ENCODE measurements at places on chromosomes 7 and 10.

- no peak for DNase-seq
Measured at GRCh38 chr10:90930971-90931871, 10.3 kb upstream of the ANKRD1 start.

DNA sequence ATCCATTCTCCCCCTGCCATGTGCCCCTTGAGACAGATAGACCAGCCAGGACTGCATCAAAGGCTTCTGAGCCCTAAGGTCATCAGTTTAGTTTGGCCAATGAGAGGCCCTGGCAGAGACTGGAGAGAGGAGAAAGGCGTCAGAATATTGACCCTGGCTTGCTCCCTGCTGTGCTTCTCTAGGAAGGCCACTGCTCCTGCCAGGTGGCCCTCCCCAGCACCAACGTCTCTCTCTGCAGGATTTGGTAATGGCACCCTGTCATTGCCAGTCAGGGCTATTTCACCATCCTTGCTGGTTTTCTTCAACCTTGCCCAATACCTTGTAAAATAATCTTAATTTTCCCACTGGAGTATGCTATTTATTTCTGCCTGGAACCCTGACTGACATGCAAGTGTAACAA lies 38.8 kb upstream of the ZRANB1 start:
- DNase-seq = no peak

DNA sequence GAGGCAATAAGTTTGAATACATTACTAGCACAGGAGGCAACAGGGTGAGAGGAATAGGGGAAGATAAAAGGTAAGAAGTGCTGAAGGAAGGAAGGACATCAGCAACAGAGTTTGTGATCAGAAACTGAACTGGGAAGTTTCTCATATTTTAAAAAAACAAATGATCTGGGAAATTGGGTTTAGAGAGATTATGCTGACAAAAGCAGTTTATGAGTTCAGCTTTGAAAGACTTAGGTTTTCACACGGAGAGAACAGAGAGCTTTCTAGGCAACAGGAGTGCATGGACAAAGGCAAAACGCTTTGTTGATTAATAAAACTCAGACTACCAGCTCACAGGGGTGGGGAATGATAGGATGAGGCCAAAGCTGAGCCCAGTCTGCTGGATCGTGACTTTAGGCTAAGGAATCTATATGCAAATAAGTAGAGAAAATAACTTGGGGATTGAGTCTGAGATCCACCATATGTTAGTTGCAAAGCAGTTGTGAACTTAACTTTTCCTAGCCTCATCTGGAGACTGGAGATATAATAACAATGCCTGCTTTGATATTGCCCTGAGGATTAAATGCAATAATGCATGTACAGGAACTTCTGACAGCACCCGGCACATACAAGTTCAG lies 4.2 kb downstream of the OSBPL3 start:
- no peak for DNase-seq

GRCh38 chr7:75579899-75580298 lies 87.8 kb downstream of the SPDYE5 start:
- no peak for DNase-seq

GRCh38 chr10:97861097-97861750 lies 11.6 kb downstream of the GOLGA7B start:
- peak; percentile 47 for DNase-seq

GRCh38 chr10:119466655-119467054 lies 75.9 kb downstream of the RGS10 start:
- DNase-seq = no peak

- no peak for DNase-seq
Measured at GRCh38 chr7:44434201-44434600, 56.3 kb downstream of the NUDCD3 start.

GRCh38 chr7:117185124-117185523 lies 137.7 kb downstream of the WNT2 start:
- no peak for DNase-seq

GRCh38 chr10:122208571-122209430 lies 62.3 kb upstream of the BTBD16 start:
- no peak for DNase-seq

GRCh38 chr10:76297780-76298281 lies 866.4 kb downstream of the LRMDA start:
- no peak for DNase-seq

DNA sequence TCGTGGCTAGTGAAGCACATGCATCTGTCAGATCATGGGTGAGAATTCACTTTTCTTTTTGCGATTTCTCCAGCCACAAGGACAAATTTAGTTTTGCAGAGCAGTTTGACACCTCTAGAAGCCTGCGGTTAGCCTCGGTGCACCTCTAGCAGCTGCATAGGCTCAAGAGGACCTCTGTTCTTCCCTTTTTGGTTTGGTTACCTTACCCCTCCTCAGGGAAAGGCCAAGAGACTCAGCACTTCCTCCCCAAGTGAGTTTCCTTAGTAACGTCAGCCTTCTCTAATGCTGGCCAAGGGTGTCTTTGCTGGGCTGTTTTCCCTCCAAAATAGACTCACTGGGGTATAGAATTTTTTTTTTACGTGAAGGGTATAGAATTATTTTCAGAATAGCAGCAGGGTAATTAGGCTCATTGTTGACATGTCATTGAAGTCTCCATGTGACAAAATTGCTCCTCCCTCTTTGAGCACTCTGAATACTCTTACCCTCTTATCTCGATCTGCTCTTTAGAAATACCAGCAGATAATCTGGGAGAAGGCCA lies 97.8 kb downstream of the AUTS2 start:
- no peak for DNase-seq

DNA sequence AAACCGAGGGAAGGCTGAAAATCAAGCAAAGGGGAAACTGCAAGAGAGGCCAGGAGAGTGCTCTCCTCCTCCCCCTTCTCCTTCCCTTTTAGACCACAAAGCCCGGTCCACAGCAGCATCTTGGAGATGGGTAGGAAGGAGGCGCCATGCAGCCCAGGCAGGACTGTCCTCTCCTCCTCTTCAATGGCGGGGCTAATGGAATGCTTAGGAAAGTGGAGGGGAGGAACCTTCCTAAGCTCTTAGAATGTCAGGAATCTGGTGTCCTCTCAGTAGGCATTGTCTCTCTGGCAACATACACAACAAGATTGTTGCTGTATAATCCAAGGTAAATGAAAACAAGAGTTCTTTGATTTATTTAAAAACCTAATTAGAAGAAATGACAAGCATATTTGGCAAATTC lies 185.1 kb downstream of the DGKI start:
- no peak for DNase-seq

DNA sequence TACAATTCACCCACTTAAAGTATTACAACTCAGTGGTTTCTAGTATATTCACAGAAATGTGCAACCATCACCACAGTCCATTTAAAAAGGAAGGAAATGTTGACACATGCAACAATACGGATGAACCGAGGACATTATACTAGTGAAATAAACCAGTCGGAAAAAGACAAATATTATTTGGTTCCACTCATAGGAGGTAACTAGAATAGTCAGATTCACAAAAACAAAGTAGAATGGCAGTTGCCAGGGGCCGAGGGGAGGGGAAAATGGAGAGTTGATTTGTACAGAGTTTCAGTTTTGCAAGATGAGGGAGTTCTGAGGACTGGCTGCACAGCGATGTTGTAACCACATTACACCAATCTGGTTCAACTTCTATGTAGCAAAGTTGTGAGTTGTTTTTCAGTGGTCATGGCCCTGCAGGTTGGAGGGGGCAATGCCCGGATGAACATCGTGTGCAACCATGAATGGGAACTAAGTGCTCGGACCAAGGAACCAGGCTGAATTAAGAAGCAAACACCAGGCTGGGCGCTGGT lies 17.6 kb upstream of the TNPO3 start:
- no peak for DNase-seq

- DNase-seq = no peak
Measured at GRCh38 chr7:39832519-39833085, 117.5 kb upstream of the CDK13 start.

DNA sequence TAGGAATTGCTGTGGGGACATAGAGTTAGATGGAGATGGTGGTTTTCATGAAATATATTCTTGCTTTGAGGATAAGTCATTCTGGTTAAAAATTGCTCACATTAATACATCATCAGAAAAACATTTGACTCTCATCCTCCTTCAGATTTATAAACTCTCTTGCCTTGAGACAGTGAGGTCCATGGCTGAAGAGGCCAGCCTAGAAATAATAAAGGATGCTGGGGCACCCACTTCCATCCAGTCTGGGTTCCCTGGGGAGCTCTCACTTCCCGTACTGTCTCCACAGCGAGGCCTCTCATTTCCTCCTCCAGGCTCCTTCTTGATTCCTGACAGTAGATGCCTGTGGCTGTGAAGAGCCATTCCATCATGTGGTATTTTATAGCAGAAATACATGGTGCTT lies 73.3 kb upstream of the PRKG1 start:
- no peak for DNase-seq

DNA sequence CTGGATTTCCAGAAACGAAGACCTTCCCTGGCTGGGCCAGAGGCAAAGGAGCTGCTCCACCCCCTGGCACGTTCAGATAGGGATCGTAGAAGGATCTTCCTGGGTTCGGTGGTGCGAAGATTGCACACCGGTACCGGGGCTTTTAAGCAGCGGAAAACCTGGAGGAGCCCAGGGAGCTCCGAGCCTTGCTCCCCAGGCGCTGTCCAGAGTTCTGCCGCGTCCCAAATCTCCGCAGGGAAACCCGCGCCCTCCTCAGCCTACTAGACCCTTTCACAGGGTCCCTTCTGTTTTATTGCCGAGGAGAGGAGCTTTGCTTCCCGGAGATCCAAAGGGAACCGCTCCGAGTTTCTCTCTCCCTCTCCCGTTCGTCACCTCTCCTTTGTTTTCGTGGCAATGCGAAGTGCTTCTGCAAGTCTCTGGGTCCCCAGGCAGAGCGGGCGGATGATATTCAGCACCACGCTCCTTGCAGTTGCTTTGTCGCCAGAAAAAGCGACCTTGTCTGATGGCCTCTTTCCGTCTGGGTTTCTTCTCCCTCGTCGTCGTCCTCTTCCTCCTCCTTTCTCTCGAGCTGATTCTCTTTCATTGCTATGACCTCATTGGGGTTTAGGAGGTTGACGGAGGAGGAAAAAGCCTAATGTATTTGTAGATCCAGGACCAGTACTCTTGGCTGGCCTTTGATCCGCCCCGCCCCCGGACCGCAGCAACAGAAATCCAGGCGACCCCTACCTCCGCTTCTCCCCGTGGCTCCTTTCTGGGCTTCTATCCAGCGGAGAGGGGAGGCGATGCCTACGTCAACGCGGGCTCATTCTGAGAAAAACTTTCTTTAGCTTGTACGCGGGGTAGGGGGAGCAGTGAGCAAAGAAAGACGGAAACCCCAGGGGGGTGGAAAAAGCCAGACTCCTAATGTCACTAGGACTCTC lies at the start of gene TMEM196:
TSS of gene TMEM196 (minus strand) at position 777 of the 920 bp plus-strand sequence. CDS start 921 bp downstream, outside the sequence.
- DNase-seq = peak; percentile 67

DNA sequence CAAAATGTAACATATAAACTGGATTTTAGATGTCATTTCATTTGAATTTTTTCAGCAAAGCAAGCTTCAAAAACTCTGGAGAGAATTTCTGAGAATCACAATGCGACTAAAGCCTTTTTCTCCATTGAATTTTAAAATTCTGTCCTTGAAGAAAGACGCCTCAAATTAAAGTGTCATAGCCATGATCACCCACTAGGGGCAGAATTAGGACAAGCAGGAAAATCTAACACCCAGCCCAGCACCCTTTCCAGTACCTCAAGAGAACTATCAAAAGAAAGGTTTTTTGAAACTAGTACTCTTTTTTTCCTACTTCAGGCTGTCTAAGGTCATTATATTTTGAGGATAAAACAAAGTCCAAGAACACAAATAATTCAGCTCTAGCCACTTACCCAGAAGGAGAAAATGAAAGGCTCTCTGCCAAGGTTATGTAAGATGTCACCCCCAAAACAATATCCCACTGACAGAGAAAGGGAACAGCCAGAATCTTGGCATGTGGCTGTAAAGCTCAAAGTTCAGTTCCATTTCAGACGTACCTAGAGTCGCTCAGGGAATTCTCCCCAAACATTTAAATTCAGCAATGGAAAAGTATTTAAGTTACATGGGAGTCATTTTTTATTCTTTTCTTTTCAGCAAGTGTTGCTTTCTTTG lies 299.4 kb downstream of the SNX13 start:
- DNase-seq = no peak

GRCh38 chr10:110160081-110160480 lies 47.3 kb upstream of the MXI1 start:
- no peak for DNase-seq

GRCh38 chr7:37201003-37201875 lies 247.4 kb downstream of the ELMO1 start:
- peak; percentile 90 for DNase-seq

DNA sequence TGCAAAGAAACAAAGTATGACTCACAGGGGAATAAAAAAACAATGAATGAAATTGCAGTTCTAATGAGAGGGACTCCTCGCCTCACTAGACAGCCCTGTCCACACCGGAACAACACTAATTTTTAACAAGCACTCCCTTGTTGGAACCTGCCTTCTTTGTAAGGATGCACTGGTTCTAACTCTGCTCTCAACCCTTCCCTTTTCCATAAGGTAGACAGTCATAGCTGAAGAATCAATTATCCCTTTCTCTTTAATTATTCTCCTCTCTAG lies 65.1 kb downstream of the TSPAN12 start:
- DNase-seq = no peak

DNA sequence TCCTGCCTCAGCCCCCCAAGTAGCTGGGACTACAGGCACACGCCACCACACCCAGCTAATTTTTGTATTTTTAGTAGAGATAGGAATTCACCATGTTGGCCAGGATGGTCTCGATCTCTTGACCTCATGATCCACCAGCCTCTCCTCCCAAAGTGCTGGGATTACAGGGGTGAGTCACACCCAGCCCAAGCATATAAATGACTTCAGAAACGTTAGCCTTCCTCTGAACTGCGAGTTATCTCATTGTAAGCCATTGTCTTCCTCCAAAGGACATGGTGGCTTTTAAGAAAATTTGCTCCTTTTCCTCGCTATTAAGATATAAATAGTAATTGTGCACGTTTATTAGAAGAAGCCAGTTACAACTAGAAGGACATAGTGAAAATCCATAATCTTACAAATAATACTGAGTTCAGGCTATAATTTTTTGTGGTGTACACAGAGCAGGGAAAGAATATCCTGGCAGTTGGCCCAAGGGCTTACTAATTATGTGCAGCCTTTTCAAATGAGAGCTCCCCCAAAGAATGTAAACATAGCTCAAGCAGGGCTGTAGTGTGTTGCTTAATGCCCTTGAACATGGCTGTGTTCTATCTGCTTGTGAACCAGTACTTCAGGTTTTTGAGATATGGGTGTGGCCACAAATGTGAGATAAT lies 495.8 kb downstream of the PARD3 start:
- no peak for DNase-seq

- peak; percentile 52 for DNase-seq
Measured at GRCh38 chr10:131786756-131787605, 113.8 kb upstream of the PPP2R2D start.

DNA sequence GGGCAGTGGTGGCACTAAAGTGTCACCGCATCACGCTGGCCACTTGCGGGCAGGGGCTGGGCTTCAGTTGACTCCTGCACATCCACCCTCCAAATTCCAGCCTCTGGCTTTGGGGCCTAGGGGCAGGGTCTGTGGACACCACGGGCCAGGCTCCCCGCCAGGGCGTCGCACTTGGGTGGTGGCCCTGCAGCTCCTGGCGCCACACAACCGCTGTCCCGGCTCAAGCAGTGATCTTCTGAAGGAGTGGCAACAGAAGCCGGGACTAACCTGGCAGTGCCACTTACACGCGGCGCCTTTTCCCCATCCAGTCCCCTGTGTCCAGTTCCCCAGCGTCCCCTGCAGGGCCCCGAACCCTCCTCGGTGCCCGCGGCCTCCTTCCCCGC lies 134.3 kb upstream of the ZNF92 start:
- no peak for DNase-seq
